Endothelial cell of umbilical vein (primary cell): ENCODE measurements at places on chromosomes 1 and 21. TPM values are rescaled to one million over a fixed set of nuclear protein-coding genes. Genes with fewer than 3 reads are reported as not detected.

- no peak for DNase-seq
These were observed 15.3 kb downstream of the ADORA1 start for GRCh38 chr1:203142684-203143408.

- DNase-seq, result peak; percentile 66
These were observed 326.0 kb upstream of the RUNX1 start for GRCh38 chr21:35375115-35375514.

- DNase-seq, result no peak
These were observed 257.5 kb downstream of the KIF26B start for GRCh38 chr1:245412306-245412705.

- DNase-seq, result no peak
These were observed 35.6 kb upstream of the UTS2 start for GRCh38 chr1:7888248-7889081.

GRCh38 chr1:112396653-112397471 is 848 bp downstream of the CTTNBP2NL start:
- DNase-seq, result peak; percentile 47

DNA sequence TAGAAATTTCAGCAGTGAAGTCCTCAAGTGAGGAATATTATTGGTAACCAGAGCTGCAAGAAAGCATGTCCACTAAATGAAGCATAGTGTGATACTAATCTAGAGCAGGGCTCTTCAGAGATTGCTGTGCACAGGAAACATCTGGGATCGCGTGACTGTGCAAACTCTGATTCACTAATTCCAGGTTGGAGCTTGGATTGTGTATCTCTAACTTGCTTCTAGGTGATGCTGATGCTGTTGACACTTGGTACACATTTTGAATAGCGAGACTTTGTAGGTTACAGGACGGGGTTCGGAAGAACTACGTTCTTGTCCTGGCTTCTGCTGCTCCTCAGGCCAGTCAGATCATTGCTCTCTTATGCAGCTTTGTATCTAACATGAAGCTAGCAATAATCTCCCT is 66.5 kb downstream of the PRRX1 start:
- DNase-seq, result peak; percentile 40

GRCh38 chr1:228396770-228397662 is 9.6 kb downstream of the TRIM11 start:
- no peak for DNase-seq

- DNase-seq, result no peak
These were observed 20.9 kb downstream of the PANK4 start for GRCh38 chr1:2505461-2505994.

- DNase-seq, result no peak
These were observed 84.3 kb downstream of the OLFML3 start for GRCh38 chr1:114063544-114063943.

GRCh38 chr21:9750341-9751086 is 770.9 kb upstream of the TPTE start:
- no peak for DNase-seq

DNA sequence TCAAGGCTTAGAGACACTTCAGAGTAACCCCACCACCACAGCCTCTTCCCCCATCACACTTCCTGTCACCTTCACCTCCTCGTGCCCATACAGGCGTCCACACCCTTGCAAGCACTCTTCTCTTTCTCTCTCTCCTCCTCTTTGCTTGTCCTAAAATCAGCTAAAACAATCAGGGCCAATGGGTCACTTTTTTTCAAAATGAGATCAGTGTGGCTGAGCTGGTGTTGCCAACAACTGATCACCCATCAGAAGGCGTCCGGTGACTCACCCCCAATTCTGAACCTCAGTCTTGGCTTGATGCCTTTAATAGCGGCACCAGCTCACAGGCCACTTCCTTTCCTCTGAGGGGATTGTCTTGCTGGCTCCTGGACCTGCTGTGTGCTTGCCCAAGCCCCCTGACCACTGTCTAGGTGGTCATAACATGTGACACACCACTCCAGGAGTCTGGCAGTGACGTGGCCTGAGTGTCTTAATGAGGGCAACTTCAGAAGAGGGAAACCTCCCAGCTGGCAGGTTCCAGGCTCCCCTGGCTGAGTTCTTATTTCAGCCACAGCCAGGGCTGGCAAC is 1.6 kb downstream of the DRAXIN start:
- DNase-seq, result peak; percentile 87

- peak; percentile 75 for DNase-seq
These were observed 23.0 kb downstream of the DPH5 start for GRCh38 chr1:101002551-101002950.

GRCh38 chr1:82875170-82875569 is 1074.4 kb downstream of the ADGRL2 start:
- no peak for DNase-seq

DNA sequence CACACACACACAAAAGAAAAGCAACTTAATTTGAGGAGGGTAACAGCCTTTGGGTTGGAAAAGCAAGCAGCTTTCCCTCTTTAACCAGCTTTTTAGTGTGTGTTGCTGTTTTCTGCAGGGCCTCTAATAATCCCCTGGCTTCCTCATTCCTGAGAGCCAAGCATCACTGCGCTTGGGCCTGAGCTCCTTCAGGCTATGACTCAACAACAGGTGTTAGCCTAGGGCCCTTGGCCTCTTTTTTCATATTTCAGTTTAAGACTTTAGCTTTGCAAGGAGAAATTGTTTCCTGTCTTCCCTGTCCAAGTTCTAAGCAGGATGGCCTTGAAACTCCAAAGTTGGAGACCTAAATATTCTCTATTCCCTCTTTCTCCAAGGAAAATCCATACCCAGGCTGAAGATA is 26.2 kb upstream of the SNX27 start:
- DNase-seq, result peak; percentile 10

DNA sequence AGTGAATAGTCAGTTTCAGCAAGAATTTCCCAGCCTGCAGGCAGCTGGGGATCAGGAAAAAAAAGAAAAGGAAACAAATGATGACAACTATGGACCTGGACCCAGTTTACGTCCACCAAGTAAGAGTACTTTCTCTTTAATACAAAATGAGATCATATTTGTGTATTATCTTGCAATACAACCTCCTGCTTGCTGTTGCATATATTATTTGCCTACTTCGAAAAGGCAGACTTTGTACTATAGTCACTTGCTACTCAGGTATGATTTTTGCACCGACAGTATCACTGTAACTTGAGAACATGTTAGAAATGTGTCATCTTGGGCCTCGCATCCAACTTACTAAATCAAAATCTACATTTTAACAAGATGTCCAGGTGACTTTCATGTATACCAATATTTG is 30.4 kb downstream of the PRRC2C start:
- no peak for DNase-seq

DNA sequence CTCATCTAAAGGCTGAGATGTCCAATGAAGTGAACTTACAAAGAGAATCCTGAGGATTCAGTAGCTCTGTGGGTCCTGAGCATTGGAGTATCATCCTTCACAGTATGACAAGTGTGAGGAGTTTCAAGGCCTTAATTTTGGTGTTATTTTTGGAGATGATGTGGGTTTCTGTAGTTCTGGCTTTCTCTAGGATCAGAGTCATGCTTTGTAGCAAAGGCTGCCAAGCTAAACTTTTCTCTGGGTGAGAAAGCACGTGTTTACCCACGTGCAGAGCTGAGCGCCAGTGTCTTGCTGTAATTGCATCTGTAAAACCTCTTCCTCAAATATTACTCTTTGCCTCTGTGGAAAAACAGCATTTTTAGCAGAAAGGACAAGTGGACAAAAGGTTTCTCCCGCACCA is 387.8 kb upstream of the LYPLAL1 start:
- DNase-seq, result peak; percentile 67

GRCh38 chr1:172883387-172883791 is 167.4 kb downstream of the TNFSF18 start:
- DNase-seq, result peak; percentile 73

DNA sequence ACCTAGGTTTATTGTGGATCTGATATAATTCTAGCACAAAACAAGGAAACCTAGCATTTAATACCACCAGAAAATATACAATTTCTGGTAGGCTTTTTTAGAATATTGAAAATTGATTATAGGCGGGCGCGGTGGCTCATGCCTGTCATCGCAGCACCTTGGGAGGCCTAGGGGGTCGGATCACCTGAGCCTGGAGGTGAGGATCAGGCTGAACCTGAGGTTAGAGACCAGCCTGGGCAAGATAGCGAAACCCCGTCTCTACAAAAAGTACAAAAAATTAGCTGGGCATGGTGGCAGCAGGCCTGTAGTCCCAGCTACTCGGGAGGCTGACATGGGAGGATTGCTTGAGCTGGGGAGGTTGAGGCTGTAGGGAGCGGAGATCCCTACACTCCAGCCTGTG is 948 bp upstream of the COP1 start:
- no peak for DNase-seq

Gene NIPAL3
- total RNA-seq, result 14.8 and 16.0 TPM in 2 replicates

Gene AGO4
- 16.2 and 19.8 TPM in 2 replicates for total RNA-seq

Gene ATP6V1G3
- total RNA-seq, result not detected in 2 replicates

Gene TMIGD3
- total RNA-seq, result 0.49 TPM in 1 of 2 replicates, not detected in the other

Gene RNU1-1
- total RNA-seq, result 1,319 and 2,019 TPM in 2 replicates

Gene S100B
- not detected in 2 replicates for total RNA-seq

Gene SPRR4
- not detected in 2 replicates for total RNA-seq
